ENCODE measurements at places on chromosomes 12 and 14.
A peak's percentile ranks its signal among the peaks of the same experiment; 100 is the strongest.

GRCh38 chr12:113359939-113360748 is 1.8 kb downstream of the PLBD2 start:
- peak; percentile 68 for DNase-seq

GRCh38 chr12:102769323-102769916 is 147.6 kb downstream of the PAH start:
- DNase-seq, result peak; percentile 68

DNA sequence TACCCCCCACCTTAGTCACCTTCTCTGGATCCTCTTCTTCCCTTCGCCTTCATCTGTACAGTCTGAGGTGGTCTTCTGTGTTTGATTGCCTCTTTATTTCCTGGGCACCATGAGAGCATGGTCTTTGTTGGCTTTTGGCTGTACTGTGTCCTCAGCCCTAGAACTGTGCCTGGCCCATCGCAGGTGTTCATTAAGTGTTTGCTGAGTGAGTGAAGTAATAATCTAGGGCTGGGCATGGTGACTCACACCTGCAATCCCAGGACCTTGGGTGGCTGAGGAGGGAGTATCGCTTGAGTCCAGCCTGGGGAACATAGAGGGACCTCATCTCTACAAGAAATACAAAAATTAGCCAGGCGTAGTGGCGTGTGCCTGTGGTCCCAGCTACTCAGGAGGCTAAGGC is 13.9 kb downstream of the ALDH2 start:
- DNase-seq, result no peak

- DNase-seq, result no peak
Measured at GRCh38 chr12:116717466-116718437, 20.1 kb downstream of the SPRING1 start.

DNA sequence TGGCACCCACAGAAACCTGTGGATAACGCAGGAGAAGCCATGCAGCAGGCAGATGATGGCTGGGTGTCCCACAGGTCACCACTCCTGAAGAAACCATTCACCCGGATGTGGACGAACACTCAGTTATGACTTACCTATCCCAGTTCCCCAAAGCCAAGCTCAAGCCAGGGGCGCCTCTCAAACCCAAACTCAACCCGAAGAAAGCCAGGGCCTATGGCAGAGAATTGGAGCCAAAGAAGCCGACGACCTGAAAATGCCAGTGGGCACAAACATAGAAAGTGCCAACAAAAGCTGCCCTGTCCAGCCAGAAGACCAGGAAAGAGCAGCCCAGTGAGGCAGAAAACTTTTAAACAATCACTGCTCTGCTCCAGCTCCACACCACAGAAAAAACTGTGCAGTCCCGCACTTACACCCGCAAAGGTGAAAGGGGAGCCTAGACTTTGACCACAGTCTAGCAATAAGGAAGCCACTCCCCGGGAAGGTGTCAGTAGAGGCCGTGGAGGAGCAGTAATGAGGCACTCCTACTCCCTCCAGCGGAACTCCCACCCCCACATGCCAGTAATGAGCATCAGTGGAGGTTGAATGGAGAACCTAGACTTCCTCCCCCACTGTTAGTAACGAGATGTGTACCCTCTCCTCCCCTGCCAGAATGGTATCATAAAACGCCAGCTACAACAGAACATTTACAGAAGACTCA is 6.0 kb upstream of the ACVRL1 start:
- no peak for DNase-seq

GRCh38 chr14:32007755-32008362 is 69.2 kb upstream of the ARHGAP5 start:
- DNase-seq, result no peak

DNA sequence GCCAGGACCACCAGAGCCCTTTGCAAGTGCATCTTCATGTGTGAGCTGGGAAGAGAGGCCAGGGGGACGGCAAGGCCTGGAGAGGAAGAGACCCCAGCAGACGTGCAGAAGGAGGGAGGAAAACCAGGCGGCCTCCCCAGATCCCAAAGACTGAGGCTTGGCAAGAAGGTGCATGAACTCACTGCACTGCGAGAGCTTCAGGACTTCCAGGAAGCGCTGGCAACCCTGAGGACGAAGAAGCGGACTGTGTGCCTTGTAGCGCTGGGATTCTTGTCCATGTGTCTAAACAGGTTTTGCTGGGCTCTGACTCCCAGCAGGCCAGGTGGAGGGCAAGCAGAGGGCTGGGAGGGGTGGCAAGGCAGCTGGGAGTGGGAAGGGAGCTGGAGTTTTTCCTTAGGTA is 939 bp downstream of the TGFB3 start:
- DNase-seq, result no peak

GRCh38 chr14:76727384-76727783 is 33.9 kb upstream of the VASH1 start:
- DNase-seq, result peak; percentile 44

DNA sequence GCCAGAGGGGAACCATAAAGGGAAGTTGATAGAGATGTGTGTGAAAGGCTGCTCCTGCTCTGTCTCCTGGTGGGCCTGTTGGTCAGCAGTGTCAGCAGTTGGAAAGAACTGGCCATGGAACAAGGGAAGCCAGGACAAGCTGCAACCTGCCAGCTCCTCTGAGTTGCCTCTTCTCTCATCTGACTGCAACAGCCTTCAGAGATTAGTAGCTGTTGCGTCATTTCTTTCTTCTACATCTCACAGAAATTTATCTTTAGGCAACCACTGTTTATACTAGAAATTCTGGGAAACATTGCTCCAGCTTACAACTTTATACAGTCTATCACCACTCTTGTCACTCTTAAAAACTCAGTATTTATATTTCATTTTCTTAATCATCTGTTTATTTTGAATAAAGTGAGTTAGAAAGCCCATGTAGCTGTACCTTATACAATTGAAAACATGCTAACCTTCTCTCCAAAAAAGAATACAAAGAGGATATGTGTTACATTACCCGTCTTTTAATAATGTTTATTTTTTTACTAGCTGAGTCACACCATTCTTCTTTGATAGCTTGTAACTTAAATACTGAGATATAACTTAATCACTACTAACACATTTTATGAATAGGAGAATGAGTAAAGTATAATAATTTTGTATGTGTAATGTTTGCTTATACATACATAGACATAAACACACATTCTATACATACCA is 224.2 kb downstream of the LRFN5 start:
- DNase-seq, result no peak

DNA sequence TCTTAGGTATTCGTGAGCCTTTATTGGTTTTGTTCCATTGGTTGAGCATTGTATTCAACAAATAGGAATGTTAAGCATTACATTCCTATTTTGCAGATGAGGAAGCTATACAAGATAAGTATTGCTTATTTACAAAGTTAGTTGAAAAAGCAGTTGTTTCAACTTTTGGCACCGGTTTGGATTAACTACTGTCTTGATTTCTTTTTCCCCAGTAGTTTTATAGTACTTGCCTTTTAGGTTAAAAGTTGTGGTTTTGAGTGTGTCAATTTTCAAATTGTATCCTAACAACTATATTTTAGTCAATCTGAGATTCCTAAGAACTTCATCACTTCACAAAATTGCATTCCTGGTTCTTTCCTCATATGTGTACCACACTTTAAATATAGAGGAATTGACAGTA is 23.8 kb upstream of the MBIP start:
- no peak for DNase-seq

DNA sequence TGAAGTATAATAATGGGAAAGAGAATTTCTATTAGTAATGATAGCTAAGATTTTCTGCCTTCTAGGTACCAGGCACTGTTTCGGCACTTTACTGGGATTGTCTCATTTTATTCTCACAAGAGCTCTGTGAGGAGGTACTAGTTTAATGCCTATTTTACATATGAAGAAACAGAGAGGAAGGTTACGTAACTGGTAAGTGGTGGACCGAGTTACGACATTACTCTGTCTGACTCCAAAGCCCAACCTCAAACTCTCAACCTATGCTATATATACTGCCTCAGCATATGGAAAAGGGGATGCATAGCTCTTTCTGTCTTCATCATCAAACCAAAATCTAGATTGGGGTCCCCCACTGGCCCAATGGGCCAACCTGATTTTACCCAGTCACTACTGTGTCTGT is 133.5 kb downstream of the KTN1 start:
- DNase-seq, result peak; percentile 33

GRCh38 chr14:104395941-104396681 is 183.5 kb upstream of the C14orf180 start:
- no peak for DNase-seq

DNA sequence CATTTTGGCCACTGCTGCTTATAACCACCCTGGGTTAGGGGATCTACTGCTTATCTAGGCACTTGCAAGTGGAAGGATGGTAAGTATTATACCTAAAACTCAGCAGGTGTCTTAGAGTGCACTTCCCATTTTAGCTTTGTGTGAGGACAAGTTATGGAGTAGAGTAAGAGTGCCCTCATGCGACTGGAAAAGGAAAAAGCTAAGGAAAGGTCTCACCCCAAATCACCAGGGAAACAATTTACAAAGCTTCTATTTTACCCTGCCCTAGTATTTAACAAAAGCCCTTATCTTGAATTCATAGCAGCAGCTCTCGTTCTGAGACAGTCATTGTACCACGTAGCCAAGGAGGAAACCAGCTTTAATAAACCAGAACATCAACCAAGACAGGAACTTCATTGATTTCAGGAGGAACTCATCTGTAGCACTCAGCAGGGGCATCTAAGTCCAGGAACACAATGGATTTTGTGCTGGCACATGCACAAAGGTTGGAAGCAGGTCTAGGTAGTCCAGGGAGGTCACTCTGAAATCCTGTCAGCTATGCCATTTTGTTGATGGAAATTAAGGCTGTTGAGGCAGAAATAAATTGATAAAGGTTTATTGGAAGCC is 2.9 kb downstream of the RDH12 start:
- DNase-seq, result peak; percentile 69
